ENCODE measurements at places on chromosomes 3 and 15.

GRCh38 chr15:81211376-81211775 is 14.7 kb downstream of the IL16 start:
- no peak for DNase-seq

DNA sequence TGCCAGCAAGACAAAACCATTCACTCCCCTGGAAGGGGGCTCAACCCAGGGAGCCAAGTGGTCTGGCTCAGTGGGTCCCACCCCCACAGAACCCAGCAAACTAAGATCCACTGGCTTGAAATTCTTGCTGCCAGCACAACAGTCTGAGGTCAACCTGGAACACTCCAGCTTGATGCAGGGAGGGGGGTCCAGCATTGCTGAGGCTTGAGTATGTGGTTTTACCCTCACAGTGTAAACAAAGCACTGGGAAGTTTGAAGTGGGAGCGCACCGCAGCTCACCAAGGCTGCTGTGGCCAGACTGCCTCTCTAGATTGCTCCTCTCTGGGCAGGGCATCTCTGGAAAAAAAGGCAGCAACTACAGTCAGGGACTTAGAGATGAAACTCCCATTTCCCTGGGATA is 81.7 kb downstream of the MSL2 start:
- no peak for DNase-seq

DNA sequence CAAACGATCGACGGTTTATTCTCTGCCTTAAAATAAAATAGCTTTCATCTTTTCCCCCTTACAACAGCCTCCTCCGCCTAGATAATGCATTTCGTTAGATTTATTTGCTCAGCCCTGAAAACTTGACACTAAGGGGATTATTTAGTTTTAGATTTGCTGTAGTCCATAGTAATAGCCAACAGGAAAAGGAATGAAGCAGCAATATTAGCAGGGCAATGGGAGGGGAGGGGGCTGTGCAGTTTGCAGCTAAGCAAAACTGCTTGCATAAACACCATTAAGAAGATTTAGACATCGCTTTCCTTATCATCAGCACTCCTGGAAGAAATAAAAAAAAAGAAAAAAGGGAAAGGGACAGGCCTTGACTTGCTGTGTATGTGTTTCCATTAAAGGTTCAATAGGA is 286.5 kb upstream of the SOX14 start:
- no peak for DNase-seq

- DNase-seq, result no peak
Observed at GRCh38 chr3:46013316-46014094, 13.8 kb downstream of the XCR1 start.

GRCh38 chr15:63986751-63987341 is 59.4 kb downstream of the DAPK2 start:
- no peak for DNase-seq

- no peak for DNase-seq
Observed at GRCh38 chr3:171497468-171497867, 37.3 kb upstream of the TNIK start.

DNA sequence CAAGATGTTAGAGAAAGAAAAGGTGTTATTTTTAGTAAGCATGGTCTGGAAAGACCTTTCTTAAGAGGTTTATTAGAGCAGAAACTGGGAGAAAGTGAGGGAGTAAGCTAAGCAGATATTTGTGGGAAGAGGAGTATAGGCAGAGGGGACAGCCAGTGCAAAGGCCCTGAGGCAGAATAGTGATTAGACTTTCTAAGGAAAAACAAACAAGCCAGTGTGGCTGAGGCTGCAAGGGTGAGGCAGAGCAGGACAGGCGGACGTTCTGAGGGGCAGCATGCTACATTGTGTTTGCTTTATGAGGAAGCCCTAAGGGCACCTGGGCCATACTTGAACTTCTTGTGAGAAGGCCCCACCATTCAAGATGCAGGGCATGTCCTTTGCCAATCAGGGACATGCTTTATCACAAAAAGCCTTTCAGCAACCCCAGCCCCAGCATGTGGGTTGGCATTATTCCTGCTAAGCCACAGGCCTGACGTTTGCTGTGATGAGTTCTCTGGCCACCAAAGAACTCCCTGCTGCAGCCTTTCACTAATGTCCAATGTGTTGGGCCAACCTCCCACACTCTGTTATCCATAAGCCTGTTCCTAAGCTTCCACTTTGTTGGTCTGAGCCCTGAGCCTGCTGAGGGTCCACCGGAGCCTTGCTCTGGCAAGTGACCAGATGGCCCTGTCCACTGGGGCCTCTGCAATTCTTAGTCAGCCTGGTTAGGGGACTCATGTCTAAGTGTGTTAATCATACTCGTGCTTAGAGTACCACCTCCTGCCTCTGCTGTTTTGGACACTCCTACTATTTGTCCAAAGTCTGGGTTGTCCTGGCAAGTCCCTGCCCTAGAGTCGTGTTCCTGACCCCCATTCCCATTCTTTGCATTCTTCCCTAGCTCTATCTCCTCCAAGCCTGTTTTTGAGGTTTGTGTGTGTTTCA is 209.9 kb upstream of the CTNNB1 start:
- DNase-seq, result no peak

DNA sequence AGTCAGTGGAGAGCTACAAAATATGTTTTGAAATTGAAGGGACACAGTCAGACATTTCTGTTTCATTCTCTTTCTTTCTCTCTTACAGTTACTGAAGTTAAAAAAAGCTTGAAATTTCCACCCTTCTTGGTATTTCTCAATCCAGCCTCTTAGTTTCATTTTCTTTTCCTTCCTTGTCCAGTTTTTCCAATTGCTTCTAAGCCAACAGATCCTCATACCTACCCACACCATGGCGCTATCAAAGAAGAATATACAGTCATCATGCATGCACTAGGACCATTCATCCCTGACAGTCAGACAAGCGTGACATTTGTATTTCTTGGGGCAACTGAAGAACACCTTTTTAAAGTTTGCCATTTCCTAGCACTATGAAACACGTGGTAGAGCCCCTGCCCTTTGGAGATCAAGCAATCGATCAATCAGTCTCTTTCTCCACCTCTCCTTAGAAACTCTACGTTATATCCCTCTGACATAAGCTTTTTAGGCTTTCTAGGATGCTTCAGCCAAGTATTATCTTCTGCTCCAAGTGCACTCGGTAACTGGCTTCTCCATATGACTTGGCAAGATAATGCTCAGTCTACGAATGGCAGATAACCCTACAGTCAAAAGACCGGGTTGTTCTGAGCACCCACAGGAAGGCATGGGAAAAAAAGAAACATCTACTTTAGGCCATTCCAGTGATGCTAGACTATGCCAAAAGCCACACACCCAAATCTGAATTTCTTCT is 65.4 kb downstream of the FBN1 start:
- DNase-seq, result no peak

DNA sequence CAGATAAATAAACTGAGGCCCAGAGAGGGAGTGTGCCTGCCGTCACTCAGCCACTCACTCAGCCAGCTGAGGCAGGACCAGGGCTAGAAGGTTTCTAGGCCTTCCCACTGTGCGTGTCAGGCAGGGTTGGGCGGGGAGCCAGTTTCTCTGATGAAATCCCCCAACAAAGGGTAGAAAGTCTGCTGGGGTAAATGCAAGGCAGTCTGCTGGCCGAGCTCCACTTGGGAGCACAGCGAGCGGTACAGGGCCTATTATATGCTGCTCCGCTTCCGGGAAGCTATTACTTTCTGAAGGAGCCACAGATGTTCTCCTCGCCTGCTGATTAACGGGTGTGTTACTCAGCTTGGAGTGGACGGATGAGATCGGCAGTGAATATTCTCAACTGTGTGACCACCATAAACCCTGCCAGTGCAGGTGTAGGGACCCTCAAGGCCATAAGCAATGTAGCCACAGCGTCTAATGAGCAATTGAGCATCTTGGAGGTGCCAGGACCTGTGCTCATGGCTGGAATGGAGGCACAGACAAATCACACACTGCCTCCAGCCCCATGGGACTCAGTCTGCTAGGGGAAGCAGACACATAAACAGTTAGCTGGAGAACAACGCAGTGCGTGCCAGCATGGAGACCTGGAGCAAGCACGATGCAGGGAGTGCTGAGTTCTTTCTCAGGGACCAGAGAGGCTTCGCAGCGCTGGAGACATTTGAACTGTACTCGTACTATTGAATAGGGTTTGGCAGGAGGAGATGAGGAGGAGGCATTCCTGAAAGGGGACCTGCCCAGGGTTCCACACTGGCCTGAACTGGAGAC is 42.1 kb downstream of the CORO2B start:
- DNase-seq, result no peak

GRCh38 chr3:46369675-46370132 is 1.0 kb upstream of the CCR5 start:
- peak; percentile 68 for DNase-seq

DNA sequence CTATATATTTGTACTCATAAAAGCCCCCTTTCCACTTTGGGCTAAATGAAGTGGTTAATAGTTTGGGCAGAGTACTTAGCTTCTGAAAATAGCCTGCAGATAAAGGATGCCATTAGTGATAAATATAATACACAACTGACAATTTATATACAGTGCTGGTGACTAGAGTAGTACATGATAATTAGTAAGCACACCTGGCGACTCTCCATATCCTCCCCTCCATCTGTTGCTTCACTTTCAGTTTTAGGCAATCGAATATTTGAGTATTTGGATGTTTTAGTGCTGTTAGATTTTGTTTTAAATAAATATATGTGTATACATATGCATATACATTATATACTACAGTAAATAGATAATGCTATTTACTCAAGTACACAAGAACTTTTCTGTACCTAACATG is 35.9 kb upstream of the CHMP2B start:
- no peak for DNase-seq

Measured in activated effector memory CD4-positive, alpha-beta T cell treated with anti-CD3 and anti-CD28 coated beads, Interleukin-2, amount 50 U/mL, for 16 hours (primary cell).